ENCODE measurements at places on chromosomes 4 and X.

DNA sequence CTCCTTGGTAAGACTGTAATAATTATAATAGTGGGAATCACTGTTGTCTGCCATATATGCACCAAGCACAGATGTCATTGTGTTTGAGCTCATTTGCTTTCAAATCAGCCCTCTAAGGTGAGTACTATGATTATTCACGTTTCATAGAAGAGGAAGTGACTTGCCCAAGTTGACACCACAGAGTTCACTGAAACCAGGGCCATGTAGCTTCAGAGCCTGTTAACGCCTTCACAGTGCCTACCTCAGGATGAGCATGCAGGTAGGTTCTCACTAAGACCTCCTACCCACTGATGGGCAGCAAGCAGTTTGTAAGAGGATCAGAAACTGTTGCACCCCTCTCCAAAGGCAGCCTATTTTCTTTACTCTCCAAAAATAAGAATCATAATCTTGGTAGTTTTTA is 27.4 kb downstream of the TMPRSS11A start:
- no peak for DNase-seq

DNA sequence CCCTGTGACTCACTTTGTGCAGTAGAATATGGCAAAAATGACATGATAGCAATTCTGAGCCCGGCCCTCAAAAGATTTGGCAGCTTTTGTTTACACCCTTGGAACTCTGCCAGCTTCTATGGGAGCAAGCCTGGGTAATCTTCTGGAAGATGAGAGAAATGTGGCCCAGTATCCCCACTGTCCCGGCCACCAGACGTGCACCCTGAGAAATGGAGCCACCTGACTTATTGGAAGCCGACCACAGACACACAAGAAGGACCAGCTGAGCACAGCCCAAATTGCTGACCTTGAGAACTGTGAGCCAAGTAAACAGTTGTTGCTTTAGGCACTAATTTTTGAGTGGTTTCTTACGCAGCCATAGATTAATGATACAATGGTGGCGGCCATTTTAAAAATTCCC is 197.0 kb downstream of the STIM2 start:
- DNase-seq, result no peak

GRCh38 chr4:37818752-37819151 is 7.7 kb upstream of the PGM2 start:
- no peak for DNase-seq

DNA sequence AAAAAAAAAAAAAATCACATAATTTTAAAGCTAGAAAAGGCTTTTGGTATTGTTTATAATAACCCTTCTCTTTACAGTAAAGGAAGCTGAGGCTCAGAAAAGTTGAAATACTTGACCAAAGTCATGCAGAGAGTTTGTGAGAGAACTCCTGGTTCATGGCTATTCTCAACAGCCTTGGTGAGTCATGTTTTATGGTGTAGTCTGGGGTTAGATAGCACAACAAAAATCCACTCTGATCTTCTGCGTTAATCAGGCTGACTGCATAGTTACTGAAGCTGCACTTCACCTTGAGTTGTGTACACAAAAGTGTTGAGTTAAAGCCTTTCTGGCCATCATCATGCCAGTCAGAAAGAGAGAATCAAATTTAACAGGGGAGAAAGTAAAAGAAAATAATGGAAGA is 19.3 kb upstream of the SFRP2 start:
- no peak for DNase-seq

GRCh38 chr4:74768857-74769525 is 25.3 kb downstream of the BTC start:
- no peak for DNase-seq

GRCh38 chr4:54675721-54676461 is 18.1 kb downstream of the KIT start:
- no peak for DNase-seq

DNA sequence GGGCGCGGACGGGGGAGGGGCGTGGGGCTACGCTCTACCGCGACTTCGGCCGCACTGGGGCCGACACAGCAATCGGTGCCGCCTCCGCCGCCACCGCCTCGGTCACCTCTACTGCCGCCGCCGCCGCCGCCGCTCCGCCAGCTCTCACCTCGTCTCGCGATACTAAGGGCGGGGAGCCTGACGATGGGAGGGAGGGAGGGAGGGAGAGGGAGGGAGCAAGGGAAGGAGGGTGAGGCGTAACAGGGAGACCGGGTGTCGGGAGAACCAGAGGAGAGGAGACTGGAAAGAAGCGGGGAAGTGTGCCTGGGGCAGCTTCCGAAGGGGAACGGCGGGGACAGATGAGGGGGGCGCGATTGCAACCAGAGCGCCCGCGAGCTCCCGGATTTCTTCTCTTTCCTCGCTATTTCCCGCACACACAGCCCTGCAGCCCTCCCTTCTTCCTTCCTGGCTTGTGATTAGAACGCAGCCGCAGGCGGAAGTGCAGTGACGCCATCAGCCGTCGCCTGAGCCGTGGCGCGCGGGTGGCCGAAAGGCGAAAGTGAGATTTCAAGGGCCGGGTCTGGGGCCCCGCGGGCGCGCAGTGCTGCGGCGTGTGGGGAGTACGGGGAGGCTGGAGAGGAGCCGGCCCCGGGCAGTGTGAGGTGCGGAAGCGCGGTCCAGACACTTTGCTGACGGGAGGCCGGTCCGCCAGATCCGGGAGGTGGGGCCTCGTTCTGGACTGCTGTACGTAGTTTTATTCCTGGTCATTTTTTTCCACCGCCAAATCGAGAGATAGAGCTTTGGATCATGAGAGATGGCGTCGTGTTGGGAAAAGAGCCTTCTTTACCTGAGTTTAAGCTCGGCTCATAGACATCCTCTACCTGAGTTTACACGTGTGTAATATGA is at the start of gene ANKRD17:
ANKRD17 (minus strand) TSS at position 113 of the 885 bp plus-strand sequence. CDS start 130 bp downstream, outside the sequence.
- DNase-seq, result peak; percentile 85

DNA sequence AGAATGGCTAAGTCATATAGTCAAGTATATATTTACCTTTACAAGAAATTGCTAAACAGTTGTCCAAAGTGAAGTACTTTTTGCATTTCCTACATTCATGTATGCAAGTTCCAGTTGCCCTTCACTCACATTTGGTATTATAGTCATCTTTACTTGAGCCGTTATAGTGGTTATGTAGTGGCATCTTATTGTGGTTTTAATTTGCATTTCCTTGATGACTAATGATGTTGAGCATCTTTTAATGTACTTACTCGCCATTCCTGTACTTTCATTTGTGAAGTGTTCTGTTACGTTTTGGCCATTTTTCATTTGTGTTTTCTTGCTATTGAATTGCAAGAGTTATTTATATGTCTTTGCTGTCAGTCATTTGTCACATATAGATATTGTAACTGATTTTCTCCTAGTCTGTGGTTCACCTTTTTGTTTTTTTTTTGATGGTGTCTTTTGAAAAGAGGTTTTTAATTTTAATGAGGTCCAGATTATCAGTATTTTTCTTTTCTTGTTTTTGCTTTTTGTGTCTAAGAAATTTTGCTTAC is 27.6 kb downstream of the ARFIP1 start:
- no peak for DNase-seq

DNA sequence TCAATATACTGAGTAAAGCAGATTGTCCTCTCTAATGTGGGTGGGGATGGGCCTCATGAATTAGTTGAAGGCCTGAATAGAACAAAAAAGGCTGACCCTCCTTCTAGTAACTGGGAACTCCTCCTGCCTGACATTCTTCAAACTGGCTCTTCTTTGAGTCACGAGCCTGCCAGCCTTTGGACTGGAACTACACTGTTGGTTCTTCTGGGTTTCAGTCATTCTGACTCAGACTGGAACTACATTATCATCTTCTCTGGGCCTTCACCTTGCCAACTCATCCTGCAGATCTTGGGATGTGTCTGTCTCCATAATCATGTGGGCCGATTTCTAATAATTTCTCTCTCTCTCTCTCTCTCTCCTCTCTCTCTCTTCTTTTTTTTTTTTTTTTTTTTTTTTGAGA is 26.9 kb upstream of the CT47C1 start:
- DNase-seq, result no peak

DNA sequence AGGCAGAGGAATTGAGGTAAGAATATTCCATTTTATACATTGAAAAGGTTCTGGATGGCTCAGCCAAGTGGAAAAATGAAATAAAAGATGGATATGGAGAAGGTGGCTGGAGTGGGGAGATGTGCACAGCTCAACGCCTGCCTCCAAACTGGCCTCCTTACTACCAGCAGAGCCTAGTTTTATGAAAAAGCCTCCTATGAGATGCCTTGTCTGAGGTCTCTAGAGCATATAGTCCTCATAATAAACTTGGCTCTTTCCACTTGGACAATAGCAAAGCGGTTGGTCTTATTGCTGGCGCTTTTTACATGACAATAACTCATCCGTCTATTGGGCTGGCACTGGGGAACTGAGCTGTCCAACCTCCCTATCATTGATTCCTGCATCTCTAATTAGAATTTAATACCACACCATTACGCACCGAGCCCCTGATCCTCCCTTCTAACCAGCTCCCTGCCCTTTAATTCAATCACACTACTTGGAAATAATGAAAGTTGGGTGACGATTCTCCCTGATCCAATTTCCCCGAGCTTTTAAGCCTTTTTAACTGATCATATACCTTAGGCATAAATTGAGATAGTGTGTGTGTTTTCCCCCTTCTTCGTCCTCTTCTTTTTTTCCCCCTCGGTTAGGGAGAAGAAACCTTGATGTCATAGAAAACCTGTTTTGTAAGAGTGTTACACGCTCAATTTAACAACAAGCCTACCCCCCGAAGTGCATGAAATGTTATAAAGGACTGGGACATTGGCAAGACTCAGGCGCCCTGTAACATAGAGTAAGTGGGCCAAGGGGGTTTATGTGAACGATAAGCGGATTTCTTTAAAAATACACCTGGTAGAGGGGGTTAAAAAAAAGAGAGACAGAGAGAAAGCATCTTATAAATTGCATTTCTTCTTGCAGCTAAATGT is at the start of gene PHOX2B:
PHOX2B (minus strand) TSS at position 155 of the 905 bp plus-strand sequence; CDS start at position 40, 115 bp downstream.
- no peak for DNase-seq

DNA sequence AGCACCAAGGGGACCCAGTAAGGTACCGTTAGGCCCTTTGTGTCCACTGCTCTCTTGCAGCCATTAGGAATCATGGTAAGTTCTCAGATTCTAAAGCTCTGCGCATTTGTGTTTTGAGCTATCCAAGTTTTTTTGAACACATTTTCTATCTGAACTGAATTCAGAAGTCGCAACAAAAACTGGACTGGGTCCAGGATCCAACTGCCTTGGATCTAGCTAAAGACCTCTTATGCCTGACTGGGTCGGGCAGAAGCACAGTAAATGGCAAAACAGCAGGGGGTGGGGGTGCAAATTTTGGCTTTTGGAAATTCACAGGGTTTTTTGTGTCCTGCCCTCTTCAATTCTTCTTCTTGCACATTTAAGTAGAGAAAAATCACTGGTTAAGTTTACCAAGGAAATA is 30.0 kb downstream of the RCHY1 start:
- no peak for DNase-seq

DNA sequence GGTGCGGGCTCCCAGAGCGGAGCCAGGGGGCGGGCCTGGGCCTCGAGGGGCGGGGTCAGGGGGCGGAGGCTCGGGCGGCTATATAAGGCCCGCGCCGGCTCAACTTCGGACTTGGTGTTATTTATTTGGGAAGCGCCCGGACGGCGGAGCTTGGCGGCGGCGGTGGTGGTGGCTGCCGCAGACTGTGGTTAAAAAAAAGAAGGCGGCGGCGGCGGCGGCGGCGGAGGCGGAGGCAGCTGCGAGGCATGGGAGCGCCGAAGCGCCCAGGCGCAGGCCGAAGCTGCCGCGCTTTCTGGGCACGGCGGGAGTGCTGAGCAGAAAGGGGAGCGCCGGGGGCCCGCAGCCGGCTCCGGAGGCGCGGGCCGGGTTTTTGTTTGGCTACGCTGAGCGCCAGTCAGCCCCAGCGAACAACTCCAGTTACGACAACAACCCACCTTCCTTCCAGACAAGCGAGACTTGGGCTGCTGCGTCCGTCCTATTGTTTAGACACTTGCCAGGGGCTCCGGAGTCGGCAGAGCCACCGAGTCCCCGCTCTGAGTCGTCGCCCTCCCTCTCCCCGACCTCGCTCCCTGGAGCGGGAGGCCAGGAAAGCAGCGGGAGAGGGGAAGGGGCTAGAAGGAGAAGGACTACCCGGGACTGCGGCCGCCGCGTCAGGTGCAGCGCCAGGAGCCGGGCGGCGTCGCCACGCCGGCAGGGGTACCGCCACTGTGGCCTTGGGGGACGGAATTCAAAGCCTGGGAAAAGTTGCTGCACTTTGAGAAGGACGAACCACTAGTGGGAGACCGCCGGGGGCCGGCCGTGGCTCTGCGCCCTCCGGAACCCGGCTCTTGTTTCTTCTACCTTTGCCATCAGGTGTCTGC is at the start of gene SLIT2:
SLIT2 (plus strand) TSS at position 110 of the 860 bp plus-strand sequence. CDS start 1,911 bp downstream, outside the sequence.
- DNase-seq, result peak; percentile 23

- no peak for DNase-seq
Measured at GRCh38 chrX:130053236-130053635, 57.1 kb downstream of the ELF4 start.

GRCh38 chr4:103719105-103719829 is 518 bp downstream of the TACR3 start:
- no peak for DNase-seq

GRCh38 chr4:77450006-77450405 is 155.6 kb upstream of the CXCL13 start:
- no peak for DNase-seq

- no peak for DNase-seq
Measured at GRCh38 chrX:24190500-24191156, 41.1 kb downstream of the ZFX start.

GRCh38 chr4:48960988-48961635 is 25.0 kb upstream of the CWH43 start:
- DNase-seq, result no peak

DNA sequence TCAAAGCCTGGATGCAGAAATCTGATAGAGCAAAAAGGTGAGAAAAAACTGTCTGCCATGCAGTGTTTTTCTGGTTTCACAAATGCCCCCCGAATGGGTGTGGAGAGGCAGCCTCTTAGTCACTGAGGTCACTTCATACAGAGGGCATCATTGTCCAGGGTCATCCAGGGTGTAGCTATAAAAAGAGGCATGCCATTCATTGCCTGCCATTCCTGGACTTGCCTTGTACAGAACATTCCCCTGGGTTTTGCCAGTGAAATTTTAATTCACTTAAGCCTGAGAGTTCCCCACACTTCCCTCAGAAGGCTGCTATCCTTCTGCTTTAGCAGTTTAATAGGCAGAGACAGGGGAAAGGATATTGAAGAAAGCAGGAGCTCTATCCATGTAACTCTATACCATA is 230.3 kb downstream of the UNC5C start:
- DNase-seq, result no peak

GRCh38 chr4:140237616-140238350 is 83.8 kb upstream of the MAML3 start:
- DNase-seq, result peak; percentile 88

- no peak for DNase-seq
Measured at GRCh38 chr4:25449688-25450087, 72.6 kb downstream of the ANAPC4 start.

GRCh38 chrX:153397256-153397960 is 3.7 kb downstream of the PNMA6E start:
- peak; percentile 82 for DNase-seq

GRCh38 chrX:7085879-7086278 is 61.6 kb upstream of the STS start:
- no peak for DNase-seq

GRCh38 chrX:13051529-13052172 is 7.2 kb upstream of the FAM9C start:
- DNase-seq, result no peak
